Cerebellar cortex (tissue), 1 donor: ENCODE measurements at places on chromosomes 1 and 21.

GRCh38 chr1:59767119-59767518 is 47.6 kb upstream of the HOOK1 start:
- no peak for DNase-seq

DNA sequence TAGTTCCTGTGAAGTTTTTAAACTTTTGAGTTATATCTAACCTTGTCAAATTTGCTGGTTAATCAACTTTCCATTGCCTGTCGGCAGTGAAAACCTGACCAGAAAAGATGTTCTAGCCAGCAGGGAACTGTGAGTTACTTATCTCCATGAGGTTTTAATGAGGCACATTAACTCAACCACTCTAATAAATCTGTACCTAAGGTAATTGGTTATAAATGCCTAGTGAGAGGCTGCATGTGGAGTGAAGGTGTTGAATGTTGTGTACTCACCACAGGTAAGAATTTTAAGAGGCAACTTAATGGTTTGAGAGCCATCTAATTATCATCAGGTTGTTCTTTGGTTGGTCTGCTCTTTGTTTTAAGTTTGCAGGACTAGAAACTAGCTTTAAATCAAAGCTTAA is 138.4 kb upstream of the LHX8 start:
- DNase-seq, result no peak

- peak; percentile 74 for DNase-seq
These were observed 41.0 kb upstream of the DR1 start for GRCh38 chr1:93304716-93305138.

DNA sequence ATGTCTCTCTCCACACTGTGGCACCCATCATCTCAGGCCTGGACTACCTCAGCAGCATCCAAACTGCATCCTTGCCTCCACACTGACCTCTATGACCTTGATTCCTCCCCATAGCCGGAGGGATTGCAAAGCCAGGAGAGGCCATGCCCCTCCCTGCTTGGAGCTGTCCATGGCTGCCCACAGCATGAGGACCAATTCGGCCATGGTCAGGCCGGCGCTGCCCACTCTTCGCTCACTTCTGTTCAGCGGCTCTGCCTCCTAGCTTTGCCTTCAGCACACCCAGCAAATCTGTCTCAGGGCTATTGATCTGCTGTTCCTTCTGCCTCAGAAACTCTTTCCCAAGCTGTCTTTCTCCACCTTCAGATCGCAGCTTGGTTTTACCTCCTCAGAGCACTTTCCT is 94.5 kb downstream of the TNR start:
- DNase-seq, result no peak

DNA sequence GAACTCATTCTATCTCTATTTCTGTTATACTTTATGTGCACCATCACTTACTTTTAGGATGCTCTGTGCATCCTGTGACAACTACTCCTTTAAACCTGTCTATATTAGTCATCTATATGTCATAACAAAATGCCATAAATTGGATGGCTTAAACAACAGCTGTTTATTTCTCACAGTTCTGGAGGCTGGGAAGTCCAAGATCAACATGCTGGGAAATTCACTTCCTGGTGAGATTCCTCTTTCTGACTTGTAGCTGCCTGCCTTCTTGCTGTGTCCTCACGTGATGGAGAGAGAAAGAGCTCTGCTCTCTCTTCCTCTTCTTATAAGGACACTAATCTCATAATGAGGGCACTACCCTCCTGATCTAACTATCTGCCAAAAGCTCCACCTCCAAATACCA is 62.3 kb upstream of the RCOR3 start:
- DNase-seq, result no peak

DNA sequence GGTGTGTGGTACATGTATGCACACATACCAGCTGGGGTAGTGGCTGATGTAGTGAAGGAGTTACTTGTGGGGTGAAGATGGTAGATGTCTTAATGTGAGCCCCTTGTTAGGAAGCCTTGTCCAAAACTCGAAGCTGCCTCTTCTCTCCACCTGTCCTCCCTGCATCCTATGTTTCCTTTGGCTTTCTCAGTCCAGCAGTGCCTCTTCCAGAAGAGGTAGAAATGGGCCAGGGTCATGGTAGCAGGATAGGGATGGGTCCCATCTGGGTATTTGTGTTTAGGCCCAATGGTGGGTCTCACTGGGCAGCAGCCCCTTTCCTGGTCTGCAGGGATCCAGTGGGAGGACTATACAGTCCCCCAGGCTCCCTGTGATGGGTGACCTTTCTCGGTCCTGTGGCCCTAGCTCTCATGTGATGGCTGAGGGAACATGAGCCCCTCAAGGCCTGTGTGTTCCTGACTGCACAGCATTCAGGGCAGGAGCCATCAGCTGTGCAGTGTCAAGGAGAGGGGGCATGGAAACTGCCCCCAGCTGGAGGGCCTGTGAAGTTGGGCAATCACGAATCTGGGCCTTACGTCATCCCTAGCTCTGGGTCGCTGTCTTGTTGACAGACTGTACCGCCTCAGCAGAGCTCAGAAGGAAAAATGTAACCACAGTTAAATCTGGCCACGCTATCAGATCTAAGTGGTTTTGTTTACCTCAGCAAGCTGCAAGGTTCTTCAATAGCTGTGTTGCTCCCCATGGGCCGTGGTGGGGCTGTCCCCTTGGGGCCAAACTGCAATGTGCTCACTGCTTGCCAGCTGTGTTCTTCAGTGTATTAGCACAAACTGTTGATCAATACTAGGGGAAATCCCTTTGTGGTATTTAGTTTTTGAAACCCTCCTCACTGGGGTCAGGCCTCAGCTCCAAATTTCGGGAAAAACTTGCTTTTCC is 82.7 kb downstream of the NOS1AP start:
- DNase-seq, result no peak

DNA sequence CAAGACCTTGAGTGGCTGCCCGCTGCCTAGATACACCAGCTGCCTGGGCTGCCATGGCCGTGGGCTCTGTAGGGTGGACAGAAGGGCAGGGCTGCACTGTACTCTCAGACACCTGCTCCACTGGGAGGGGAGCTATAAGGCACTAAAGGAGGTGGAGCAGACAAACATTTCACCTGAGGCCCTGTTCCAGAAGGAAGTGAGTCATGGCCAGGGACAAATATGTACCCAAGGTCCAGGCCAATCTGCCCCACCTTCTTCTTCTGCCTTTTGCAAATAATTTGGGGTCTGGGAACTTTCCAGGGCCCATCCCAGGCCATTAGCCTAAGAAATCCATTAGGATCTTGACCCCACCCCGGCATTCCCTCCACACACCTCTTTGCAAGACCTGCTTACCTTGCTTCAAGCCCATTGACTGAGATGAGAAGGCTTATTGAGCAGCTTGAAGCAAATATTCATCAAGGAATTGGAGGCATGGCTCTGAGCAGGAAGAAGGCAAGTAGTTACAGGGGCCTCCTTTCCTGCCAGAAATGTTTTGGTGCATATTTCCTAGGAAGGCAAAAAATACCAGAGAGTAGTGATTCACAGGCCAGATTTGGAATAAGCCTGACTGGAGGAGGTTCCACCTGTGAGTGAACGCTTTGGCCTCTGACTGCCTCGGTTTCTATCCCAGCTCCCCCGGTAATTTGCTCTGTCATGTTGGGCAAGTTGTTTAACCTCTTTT is at the start of gene CAPN8:
TSS of gene CAPN8 (minus strand) at position 110 of the 721 bp plus-strand sequence. CDS start at position 55, 55 bp downstream.
- DNase-seq, result no peak
